ENCODE measurements at places on chromosomes 7 and 10.

GRCh38 chr7:135744938-135745702, 3.5 kb downstream of the FAM180A start:
- DNase-seq = peak; percentile 32

DNA sequence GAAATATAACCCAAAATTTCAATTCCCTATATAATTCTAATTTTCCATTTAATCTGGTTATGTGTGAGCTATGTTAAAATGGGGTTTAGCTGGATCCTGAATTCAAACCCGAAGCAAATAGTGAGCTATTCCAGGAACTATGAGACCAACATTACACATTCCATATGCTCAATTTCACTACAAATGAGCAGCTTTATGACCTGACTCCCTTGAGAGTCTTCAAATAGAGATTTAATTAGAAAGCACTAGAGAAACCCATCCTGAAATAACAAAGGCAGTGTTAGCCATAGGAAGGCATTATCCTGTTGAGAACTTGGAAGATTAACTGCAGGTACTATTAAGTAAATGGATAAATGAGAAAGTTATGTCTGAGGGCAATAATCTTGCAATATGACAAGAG, 890.0 kb downstream of the GRM8 start:
- no peak for DNase-seq

- DNase-seq = no peak
Measured at GRCh38 chr7:44814919-44815318, 18.4 kb downstream of the PPIA start.

DNA sequence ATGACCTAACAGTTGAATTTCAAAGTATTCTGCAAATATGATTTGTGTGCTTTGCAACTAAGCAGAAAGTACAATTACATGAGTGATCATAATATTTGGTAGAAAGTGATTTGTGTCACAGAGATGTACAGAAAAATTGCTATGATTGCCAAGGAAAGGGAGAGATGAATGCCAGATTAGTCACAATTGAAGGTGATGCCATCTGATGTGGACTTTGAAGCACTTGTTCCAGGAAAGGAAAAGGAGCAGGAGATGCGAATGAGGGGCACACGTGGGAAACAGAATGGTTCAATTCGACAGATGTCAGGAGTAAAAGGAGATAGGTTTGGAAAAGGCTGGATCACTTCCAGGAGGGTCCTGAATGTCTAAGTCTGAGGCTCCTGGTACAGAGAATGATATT, 153.1 kb upstream of the LAMB4 start:
- DNase-seq = no peak

DNA sequence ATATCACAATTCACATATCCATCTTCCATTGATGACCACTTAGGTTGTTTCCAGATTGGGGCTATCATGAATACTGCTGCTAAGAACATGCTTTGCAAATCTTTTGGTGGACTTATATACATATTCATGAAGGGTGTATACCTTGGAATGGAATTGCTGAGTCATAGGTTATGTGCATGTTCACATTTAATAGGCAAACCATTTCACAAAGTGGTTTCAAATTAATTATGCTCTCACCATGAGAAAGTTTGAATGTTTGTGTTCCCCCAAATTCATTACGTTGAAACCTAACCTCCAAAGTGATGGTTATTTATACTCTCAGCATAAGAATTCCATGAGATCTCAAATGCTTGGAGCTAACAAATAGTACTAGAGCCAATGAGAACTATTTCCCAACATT, 86.4 kb downstream of the VPS41 start:
- DNase-seq = no peak

- peak; percentile 68 for DNase-seq
Measured at GRCh38 chr10:45179691-45180090, 135.7 kb downstream of the OR13A1 start.

DNA sequence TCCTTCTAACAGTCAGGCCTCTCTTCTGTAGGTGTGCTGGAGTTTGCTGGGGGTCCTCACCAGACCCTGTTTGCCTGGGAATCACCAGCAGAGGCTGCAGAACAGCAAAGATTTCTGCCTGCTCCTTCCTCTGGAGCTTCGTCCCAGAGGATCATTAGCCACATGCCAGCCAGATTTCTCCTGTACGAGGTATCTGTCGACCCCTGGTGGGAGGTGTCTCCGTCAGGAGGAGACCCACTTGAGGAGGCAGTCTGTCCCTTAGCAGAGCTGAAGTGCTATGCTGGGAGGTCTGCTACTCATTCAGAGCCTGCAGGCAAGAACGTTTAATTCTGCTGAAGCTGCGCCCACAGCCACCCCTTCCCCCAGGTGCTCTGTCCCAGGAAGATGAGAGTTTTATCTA, 611.1 kb upstream of the COBL start:
- DNase-seq = no peak

GRCh38 chr7:1675673-1676549, 5.8 kb downstream of the ELFN1 start:
- no peak for DNase-seq

DNA sequence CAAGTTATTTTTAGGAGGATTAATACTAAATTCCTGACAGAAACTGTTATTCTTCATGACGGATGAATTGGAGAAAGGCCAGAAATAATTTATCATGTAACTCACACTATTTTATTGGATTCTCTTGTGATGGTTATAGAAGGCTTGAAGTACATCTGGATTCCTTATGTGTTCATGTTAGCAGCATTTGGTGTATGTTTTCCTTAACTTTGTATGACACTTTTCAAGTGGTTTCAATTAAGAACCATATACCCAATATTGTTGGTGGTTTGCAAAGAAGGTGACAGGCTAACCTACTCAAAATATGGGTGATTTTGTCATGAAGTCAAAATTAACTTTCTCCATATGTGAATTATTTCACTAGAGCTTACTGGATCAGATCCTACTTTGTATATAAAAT, 532.2 kb upstream of the CNTNAP2 start:
- DNase-seq = no peak

- no peak for DNase-seq
Measured at GRCh38 chr7:14858866-14859265, 43.7 kb downstream of the DGKB start.

DNA sequence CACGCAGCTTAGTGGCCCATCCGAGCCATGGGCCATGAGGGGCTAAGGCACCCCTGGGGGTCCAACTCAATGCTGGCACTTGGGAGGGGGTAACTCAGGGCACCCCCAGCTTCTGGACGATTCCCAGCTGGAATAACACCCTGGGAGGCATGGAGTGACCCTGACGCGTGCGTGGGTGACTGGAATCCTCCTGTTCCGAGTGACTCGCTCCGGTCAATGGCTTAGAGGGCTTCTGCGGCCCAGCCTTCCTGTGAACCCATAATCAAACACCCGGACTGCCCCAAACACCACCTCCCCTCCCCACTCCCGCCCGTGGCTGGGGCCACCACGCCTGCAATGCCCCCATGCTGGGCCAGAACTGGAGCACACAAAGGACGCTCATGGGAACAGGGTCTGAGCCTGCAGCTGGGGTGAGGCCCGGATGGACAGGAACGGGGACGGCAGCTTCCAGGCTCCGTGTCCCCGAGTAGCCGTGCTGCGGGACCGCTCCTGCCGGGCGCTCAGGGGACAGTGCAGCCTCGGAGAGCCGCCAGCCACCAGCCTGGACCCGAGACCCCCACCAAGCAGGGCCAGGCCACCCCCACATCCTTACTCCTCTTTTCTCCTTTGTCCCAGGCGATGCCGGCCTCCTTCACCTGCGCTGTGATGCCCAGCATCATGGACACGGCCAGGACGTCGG, 8.5 kb downstream of the INTS1 start:
- DNase-seq = no peak

GRCh38 chr10:132752378-132752777, 33.6 kb downstream of the NKX6-2 start:
- no peak for DNase-seq

GRCh38 chr7:5528815-5529442, 105.3 kb upstream of the TNRC18 start:
- no peak for DNase-seq

DNA sequence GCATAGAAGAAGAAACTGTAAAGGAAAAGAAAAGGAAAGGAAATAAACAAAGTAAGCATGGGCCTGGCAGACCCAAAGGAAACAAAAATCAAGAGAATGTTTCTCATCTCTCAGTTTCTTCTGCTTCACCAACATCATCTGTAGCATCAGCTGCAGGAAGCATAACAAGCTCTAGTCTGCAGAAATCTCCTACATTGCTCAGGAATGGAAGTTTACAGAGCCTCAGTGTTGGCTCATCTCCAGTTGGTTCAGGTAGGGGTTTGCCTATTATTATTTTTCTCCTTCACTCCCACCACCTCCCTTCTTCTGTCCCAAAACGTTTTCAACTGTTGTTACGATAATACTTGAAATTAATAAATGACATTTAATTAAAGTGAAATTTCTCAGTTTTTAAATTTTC, 139.6 kb downstream of the MLLT10 start:
- no peak for DNase-seq

GRCh38 chr7:26439521-26440232, 148.0 kb downstream of the SNX10 start:
- DNase-seq = no peak

DNA sequence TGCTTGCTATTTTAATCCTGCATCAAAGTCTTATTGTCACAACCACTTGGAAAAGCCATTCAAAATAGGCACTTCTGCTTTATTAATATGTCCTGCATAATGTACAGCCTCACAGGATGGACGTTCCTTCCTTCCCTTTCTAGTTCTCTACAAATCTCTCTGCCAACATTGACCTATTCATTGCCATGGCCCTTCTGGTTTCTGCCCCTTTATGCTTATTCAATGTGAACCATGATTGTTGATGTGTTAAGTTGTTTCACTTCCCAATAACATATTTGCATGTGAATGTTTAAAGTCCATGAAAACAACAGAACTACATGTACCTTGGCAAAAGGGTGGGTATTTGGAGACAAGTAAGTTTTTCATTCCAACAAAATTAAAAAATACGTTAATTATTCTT, 45.7 kb downstream of the COL28A1 start:
- DNase-seq = no peak

DNA sequence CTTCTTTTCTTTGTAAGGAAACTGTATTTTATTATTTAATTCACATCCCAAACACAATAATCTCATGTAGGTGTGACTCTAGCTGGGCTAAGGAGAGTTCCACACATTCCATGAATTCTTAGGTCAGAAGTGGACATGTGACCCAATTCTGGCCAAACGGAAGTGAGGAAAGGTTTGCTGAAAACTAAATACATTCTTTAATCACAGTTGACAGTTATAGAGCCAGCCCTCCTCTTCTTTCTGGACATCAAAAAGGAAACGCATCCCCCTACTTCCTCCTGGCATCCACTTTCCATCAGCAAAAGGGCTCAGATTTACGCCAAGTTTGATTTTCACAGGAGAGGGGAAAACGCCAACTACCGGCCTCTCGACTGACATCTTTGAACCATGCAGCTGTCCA, 774.4 kb upstream of the POM121L12 start:
- no peak for DNase-seq

- DNase-seq = no peak
Measured at GRCh38 chr10:30330497-30331168, 18.4 kb downstream of the MTPAP start.

- DNase-seq = no peak
Measured at GRCh38 chr10:50248598-50248997, 2.7 kb downstream of the ASAH2 start.

- peak; percentile 67 for DNase-seq
Measured at GRCh38 chr10:78656417-78657162, 412.2 kb upstream of the ZMIZ1 start.

DNA sequence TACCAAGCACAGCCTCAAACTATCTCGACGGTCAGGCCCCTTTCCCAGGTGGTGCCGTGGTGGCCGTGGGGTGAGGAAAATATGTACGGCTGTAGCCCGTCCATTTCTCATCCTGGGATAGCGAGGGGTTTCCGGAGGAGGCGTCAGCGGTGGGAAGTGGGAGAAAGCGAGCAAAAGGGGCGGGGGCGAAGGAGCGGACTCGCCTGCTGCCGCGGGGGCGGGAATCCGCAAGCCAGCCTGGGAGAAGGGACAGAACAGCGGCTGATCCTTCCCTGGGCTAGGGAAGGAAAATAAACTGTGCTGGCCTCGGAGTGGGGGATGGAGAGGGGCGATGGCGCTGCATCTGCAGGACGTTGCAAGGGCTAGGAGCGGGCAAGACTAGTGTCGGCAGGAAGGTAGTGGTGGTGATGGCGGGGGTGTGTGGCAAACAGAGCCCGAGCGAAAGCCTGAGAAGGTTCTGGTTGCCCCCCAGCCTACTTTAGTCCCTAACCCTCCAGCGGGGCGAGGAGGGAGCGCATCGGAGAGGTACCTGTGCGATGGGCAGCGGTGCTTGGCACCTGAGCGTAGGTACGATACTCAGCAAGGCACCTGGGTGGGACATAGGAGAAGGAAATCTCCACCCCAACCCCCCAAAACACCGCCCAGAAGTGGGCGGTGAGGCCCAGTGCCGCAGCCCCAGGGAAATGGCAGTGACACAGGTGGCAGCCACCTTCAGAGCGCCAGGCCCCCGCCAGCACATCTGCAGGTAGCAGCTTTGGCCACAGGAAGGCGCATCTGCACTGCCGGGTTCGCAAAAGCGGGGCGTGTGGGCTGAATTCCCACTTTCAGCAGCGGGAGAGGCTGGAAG, 49.9 kb upstream of the STEAP1B start:
- DNase-seq = peak; percentile 70

- DNase-seq = no peak
Measured at GRCh38 chr10:14926061-14926470, 27.8 kb downstream of the DCLRE1C start.

- DNase-seq = peak; percentile 74
Measured at GRCh38 chr7:113086431-113086888, at the start of gene GPR85. TSS of gene GPR85 (minus strand) at chr7:113086827. CDS start at chr7:113084721, 2,106 bp downstream.

DNA sequence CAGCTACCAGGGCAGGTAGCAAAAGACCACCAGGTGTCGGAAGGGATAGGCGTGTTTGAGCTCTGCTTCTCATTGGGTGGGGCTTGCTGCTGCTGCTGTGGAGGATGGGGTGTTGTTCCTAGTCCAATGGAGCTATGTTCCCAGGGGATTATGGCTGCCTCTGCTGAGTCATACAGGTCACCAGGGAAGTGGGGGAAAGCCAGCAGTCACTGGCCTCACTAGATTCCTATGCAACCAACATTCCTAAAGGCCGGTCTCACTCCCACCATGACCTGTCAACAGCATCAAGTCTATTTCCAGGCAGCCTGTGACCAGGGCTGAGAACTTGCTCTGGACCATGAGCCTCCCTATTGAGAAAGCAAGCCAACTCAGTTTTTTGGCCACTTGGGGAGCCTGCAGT, 1160.8 kb downstream of the REEP3 start:
- DNase-seq = no peak

DNA sequence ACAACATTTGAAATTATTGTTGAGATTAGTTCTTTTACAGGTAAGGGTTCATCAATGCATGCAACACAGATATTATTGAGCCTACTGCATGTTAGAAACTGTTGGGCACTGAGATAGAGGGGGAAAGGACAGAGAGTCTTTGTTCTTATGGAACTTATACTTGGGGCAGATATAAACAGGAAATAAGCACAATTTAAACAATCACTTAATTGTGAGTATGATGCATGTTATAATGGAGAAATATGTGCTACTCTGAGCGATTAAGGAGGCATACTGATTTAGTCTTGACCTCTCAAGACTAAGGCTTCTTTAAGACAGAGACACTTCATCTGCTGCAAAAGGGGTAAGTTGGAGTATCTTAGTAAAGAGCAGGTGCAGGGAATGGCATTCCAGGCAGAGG, 593.3 kb downstream of the CCSER2 start:
- no peak for DNase-seq

- no peak for DNase-seq
Measured at GRCh38 chr10:95830044-95830443, 74.1 kb downstream of the ENTPD1 start.

Data from femur (tissue), 1 donor.